Activated CD4-positive, alpha-beta T cell treated with anti-CD3 and anti-CD28 coated beads, Interleukin-2, Interleukin-4, amounts not matched to agents 100 ng/mL and 50 ng/mL, durations not matched to agents 16 hours and 8 hours (primary cell): ENCODE measurements at places on chromosomes 11 and 22.
A peak's percentile ranks its signal among the peaks of the same experiment; 100 is the strongest.

DNA sequence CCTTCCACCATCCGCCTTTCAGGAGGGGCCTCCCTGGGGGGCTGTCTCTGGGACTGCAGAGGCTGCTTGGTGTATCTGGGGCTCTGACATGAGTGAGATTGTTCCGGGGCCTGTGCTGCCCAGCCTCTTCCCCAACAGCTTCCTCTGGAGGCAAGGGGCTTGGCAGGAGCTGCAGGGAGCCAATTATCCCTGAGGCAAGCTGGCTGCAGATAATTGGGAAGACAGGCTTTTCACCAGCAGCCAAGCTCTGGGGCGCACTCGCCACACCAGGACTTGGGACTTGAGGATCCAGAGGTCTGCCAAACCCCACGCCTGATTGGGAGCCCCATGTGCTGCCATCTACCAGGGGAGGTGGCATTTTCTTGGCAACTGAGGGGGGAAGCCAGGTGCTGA lies 15.6 kb upstream of the RTN4R start:
- DNase-seq: no peak

GRCh38 chr22:44555597-44555996 lies 57.6 kb upstream of the RTL6 start:
- DNase-seq: no peak

- no peak for DNase-seq
These were observed 344.7 kb downstream of the BUD13 start for GRCh38 chr11:116427903-116428637.

- DNase-seq: peak; percentile 50
These were observed 10.9 kb upstream of the FCHSD2 start for GRCh38 chr11:73152861-73153483.

GRCh38 chr11:9716275-9717039 lies 52.6 kb downstream of the SWAP70 start:
- peak; percentile 33 for DNase-seq

GRCh38 chr22:18033204-18033998 lies 9.0 kb upstream of the MICAL3 start:
- DNase-seq: no peak

DNA sequence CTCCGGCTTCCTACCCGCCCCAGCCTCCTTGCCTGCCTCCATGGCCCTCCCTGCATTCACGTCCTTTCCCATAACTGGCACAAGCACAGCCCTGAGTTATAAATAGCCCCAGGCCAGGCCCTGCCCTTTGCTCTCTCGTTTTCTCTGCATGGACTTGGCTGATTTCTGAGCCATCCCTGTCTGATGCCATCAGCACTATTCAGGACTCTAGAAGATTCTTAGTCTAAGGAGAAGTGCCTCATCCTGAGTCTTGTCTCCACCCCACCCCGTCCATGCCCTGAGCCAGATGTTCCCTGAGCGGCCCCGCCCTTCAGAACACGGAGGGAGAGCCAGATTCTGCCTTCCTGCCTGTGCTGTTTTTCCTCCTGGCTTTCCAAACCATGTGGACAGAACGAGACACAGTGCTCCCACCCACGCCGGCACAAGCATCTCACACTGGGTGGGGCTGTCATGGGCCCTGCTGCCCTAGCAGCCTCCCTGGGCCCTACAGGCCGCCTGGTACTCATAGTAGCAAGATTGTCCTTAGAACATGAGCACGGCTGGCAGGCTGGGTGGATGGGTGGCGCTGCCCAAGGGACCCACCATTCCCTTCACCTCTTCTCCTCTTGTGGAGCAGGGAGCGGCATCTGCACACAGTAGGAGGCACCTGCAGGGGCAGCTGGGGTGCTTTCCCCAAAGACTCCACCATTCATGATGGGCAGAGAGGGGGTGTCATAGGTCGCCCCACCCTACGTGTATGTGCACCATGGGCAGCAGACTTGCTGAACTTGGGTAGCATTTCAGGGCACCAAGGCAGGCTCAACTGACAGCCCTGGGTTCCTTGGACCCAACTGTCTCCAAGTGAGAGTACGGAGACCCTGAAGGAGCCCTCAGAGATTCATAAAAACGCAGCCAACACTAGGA lies 76.9 kb downstream of the BCR start:
- DNase-seq: no peak

DNA sequence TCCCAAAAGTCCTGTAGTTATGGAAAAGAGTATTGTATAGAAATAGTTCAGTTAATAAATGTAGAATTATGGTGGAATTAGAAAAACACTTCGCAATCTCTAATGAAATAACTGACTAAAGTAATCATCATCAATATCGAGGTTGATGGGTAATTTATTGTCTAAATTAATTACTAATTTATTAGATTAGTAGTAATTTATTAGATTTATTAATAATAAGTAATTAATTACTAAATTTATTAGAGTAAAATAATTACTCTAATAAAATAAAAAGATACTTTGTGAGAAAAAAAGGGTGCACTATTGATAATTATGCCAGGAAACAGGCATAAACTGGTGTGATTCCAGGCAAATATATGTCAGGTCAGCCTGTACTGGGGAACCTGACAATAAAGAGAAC lies 455.6 kb downstream of the AASDHPPT start:
- no peak for DNase-seq

DNA sequence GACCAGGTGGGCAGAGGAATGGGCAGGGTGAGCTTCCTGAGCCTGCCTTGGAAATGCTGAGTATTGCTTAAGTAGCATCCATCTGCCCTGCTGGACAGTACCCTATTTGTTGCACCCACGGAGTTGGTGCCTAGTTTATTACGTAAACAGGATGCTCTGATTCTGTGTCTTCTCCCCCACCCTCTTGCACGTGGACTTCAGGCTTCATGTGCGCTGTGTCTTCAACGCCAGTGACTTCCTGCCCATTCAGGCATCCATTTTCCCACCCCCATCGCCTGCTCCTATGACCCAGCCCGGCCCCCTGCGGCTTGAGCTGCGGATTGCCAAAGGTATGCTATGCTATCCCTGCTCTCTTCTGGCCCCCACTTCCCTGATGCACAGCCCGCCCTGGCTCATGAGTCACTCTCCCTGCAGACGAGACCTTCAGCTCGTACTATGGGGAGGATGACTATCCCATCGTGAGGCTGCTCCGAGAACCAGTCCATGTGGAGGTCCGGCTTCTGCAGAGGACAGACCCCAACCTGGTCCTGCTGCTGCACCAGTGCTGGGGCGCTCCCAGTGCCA lies 5.7 kb downstream of the ZP1 start:
- DNase-seq: no peak

DNA sequence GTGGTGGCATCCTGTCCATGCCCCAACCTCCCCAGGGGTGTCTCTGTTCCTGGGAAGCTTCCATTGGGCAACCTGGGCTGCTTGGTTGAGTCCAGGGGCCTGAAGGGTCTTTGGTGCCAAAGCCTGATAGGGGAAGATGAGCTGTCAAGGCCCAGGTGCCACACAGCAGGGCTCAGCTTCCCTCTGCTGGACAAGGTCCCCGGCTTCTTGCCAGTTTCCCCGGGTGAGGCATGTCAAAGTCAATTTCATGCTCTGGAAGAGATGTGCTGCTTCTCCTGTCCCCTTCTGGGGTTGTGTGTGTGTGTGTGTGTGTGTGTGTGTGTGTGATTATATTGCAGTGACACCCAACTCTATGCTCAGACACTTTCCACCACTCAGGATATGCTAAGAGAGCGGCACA lies 26.9 kb downstream of the TP53I11 start:
- no peak for DNase-seq

GRCh38 chr11:67417425-67417824 lies 1.9 kb downstream of the CARNS1 start:
- no peak for DNase-seq

DNA sequence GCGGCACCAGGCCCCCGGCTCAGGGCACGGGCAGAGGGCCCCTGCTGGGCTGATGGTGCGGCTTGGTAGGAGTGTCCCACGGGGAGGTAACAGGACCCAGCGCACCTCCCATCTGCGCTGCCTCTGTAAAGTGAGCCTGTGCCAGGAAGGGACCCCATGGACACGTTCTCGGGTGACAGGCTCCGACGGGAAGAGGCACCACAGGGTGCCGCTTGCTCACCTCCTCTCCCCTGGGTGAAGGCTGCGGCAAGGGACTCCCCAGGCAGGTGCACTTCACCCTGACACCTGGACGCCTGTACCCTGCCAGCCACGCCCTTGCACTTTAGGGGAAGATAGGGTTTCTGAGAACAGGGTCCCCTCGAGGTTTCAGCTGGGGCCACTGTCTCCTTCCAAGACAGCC lies 48.1 kb downstream of the SHANK2 start:
- no peak for DNase-seq

DNA sequence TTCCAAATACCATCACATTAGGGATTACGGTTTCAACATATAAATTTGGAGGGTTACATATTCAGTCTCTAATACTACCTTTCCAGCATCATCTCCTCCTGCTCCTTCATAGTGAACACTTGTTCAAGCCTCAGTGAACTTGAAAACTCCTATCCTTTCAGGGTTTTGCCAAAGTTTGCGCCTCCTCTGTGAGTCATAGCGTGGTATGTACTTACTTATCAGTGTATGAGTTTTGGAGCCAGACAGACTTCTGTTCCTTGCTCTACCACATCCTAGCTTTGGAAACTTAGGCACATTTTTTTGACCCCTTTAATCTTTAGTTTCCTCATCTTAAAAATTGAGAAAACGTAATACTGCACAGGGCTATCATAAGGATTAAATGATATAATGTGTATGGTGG lies 160.1 kb upstream of the ZC3H12C start:
- DNase-seq: no peak

- DNase-seq: peak; percentile 59
These were observed 7.3 kb downstream of the NEAT1 start for GRCh38 chr11:65429724-65430405.

GRCh38 chr22:37747080-37747714 lies 50.3 kb downstream of the TRIOBP start:
- DNase-seq: no peak

- peak; percentile 91 for DNase-seq
These were observed at the start of gene PPP1CA for GRCh38 chr11:67401495-67402191. Gene PPP1CA, minus strand, starts transcription at chr11:67401858. Its CDS starts 76 bp downstream, at chr11:67401782.

GRCh38 chr11:87443707-87444106 lies 406.0 kb downstream of the TMEM135 start:
- DNase-seq: no peak

GRCh38 chr11:132712466-132712865 lies 819.8 kb downstream of the OPCML start:
- DNase-seq: no peak

DNA sequence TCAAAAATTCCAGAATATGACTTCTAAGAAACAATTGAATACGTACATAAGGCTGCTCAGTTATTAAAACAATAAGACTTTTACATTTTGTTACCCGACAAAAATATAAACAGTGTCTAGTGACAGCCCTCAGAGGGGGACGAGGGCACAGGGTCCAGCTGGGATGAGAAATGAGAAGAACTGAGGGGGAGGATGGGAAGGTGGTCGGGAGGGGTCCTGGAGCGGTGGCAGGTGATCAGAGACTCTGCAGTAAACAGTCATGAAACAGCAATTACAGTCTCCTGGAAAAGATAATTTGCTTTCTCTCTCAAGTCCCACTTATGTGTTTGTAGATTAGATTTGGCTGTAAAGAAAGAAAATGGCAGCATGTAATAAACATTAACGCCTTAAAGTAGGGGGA lies 56.0 kb downstream of the PACSIN2 start:
- no peak for DNase-seq
